Fibroblast of lung (primary cell): ENCODE measurements at places on chromosomes 12 and 14. TPM values are rescaled to one million over a fixed set of nuclear protein-coding genes. Genes with fewer than 3 reads are reported as not detected.

GRCh38 chr12:42346403-42347002 is 20.5 kb downstream of the PPHLN1 start:
- no peaks in the 10 kb centered on the region for H3K36me3 ChIP-seq
- no peaks in the 10 kb centered on the region for H3K4me1 ChIP-seq
- no peak overlapping the region for H3K4me3 ChIP-seq

The THTPA gene
- total RNA-seq: 23.4 and 24.1 TPM in 2 replicates

DNA sequence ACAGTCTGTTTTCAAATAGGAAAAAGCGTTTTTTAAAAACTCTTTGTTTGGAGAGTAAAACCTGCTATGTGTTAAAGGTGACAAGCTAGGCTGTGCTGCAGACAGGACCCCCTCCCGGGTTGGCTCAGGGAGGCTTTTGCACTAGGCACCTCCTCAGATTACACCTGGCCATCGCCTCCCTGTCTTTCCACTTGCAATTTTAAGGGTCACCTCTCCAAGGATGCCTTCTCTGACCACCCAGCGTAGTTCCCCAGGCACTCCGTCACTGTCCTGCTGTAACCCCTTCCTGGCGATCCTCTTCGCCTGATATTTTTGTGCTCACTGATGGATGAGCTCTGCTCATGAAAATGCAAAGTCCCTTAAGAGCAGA is 80.7 kb downstream of the NTF3 start:
- no peaks in the 10 kb centered on the region for H3K4me1 ChIP-seq
- no peak for DNase-seq
- H3K27me3 ChIP-seq: no peaks in the 10 kb centered on the region
- no peak overlapping the region for H3K4me3 ChIP-seq
- no peaks in the 10 kb centered on the region for H3K36me3 ChIP-seq

The EIF2S3B gene
- 1.7 and 1.8 TPM in 2 replicates for total RNA-seq

DNA sequence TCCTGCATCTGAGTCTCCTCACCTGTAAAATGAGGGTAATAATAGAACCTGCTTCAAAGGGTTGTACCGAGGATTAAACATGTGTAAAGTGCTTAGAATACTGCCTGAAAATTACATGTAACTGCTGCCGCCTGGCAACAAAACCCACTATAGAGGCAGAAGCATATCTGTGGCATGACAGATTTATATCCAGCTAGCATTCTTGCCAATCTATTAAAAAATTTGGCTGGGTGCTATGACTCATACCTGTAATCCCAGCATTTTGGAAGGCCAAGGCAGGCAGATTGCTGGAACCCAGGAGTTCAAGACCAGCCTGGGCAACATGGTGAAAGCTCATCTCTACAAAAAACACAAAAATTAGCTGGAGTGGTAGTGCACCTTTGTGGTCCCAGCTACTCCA is 16.4 kb upstream of the KSR2 start:
- no peaks in the 10 kb centered on the region for H3K27me3 ChIP-seq
- no peaks in the 10 kb centered on the region for H3K36me3 ChIP-seq
- DNase-seq: peak; percentile 9
- H3K27ac ChIP-seq: no peak overlapping the region

The PLD4 gene
- total RNA-seq: under 0.01 and 0.17 TPM in 2 replicates

DNA sequence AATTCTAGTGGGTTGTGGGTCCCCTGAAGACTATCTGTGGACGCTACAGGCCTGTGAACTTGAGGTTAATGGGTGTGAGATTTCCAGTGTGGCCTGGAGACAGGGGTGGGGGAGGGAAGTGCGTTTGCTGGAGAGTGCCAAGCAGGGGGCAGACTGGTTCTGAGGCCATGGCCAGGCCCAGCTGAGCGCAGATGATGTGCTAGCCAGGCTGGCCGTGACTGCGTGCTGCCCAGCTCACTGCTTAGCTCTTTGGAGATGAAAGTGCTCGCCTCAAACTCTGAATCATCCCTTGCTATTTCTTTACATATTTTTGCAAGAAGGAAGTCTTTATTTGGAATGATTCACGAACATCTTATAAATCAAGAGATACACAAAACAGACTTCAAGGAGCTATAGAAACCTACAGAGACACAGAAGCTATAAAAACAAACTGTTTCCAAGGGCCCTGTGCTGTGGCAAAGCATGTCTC is 75.2 kb upstream of the PLEKHG3 start:
- peaks cover 9% of the 10 kb centered on the region for H3K4me1 ChIP-seq
- no peaks in the 10 kb centered on the region for H3K27me3 ChIP-seq
- no peaks in the 10 kb centered on the region for H3K36me3 ChIP-seq
- peak overlapping the region; percentile 93 for H3K27ac ChIP-seq
- H3K4me3 ChIP-seq: no peak overlapping the region

GRCh38 chr12:94969424-94969823 is 34.1 kb downstream of the NDUFA12 start:
- H3K4me1 ChIP-seq: no peaks in the 10 kb centered on the region
- H3K27ac ChIP-seq: no peak overlapping the region
- H3K27me3 ChIP-seq: no peaks in the 10 kb centered on the region
- no peaks in the 10 kb centered on the region for H3K36me3 ChIP-seq
- no peak overlapping the region for H3K4me3 ChIP-seq
- DNase-seq: no peak

The APOLD1 gene
- total RNA-seq: 1.5 and 3.1 TPM in 2 replicates

- H3K4me1 ChIP-seq: no peaks in the 10 kb centered on the region
- no peaks in the 10 kb centered on the region for H3K36me3 ChIP-seq
- DNase-seq: no peak
- no peaks in the 10 kb centered on the region for H3K27me3 ChIP-seq
These were observed 129.1 kb downstream of the KITLG start for GRCh38 chr12:88451205-88451604.

The KRT5 gene
- total RNA-seq: not detected in 2 replicates

DNA sequence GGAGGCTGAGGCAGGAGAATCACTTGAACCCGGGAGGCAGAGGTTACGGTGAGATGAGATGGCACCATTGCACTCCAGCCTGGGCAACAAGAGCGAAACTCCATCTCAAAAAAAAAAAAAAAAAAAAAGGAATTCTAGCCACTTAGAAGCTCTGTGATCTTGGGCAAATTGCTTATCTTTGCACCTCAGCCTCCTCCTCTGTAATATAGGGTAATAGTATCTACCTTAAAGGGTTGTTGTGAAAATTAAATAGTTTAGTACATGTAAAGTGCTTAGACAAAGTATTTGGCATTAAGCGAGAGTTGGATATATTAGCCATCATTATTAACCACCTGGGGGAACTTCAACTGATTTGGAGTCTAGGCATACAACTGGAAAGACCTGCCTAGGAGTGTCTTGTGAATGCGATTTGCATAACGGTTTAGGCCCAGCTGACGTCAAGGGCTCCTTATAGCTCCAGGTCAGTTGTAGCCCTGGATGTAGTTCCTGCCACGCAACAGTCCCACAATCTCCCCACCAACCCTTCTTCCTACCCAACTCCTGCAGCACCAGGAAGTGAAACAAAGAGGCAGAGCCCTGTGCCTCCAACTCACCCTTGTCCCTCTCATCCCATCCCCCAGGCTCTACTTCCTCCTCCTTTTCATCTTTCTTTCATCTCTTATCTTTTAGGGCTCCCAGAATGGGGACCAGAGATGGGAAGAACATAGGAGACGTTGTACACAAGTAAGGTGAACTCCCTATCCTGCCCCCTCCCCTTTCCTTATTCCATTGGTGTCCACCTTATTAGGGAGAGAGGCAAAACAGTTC is 2.1 kb upstream of the IL23A start:
- DNase-seq: no peak
- no peak overlapping the region for H3K4me3 ChIP-seq
- peaks cover 10% of the 10 kb centered on the region for H3K4me1 ChIP-seq
- H3K36me3 ChIP-seq: no peaks in the 10 kb centered on the region
- H3K27ac ChIP-seq: no peak overlapping the region
- no peaks in the 10 kb centered on the region for H3K27me3 ChIP-seq

The KIF26A gene
- total RNA-seq: under 0.01 and 2.0 TPM in 2 replicates

The CLEC4C gene
- total RNA-seq: not detected in 2 replicates

The BRF1 gene
- 26.5 and 33.4 TPM in 2 replicates for total RNA-seq

- no peaks in the 10 kb centered on the region for H3K4me1 ChIP-seq
- no peak overlapping the region for H3K4me3 ChIP-seq
- DNase-seq: peak; percentile 78
- H3K27me3 ChIP-seq: no peaks in the 10 kb centered on the region
- H3K36me3 ChIP-seq: no peaks in the 10 kb centered on the region
- H3K27ac ChIP-seq: no peak overlapping the region
These were observed 46.8 kb upstream of the PCED1B start for GRCh38 chr12:47032644-47033043.

The PGF gene
- total RNA-seq: 4.6 and 7.6 TPM in 2 replicates

DNA sequence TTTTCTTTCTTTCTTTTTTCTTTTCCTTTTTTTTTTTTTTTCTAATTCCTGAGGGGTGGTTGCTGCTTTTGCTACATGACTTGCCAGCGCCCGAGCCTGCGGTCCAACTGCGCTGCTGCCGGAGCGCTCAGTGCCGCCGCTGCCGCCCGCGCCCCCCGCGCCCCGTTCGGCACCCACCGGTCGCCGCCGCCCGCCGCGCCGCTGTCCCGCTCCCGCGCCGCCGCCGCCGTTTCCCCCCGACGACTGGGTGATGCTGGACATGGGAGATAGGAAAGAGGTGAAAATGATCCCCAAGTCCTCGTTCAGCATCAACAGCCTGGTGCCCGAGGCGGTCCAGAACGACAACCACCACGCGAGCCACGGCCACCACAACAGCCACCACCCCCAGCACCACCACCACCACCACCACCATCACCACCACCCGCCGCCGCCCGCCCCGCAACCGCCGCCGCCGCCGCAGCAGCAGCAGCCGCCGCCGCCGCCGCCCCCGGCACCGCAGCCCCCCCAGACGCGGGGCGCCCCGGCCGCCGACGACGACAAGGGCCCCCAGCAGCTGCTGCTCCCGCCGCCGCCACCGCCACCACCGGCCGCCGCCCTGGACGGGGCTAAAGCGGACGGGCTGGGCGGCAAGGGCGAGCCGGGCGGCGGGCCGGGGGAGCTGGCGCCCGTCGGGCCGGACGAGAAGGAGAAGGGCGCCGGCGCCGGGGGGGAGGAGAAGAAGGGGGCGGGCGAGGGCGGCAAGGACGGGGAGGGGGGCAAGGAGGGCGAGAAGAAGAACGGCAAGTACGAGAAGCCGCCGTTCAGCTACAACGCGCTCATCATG is 654 bp downstream of the FOXG1 start:
- H3K4me3 ChIP-seq: no peak overlapping the region
- H3K36me3 ChIP-seq: no peaks in the 10 kb centered on the region
- H3K27me3 ChIP-seq: peaks cover 54% of the 10 kb centered on the region
- H3K4me1 ChIP-seq: no peaks in the 10 kb centered on the region
- DNase-seq: no peak

GRCh38 chr14:92998946-92999345 is 76.0 kb downstream of the CHGA start:
- H3K27me3 ChIP-seq: no peaks in the 10 kb centered on the region
- no peaks in the 10 kb centered on the region for H3K4me1 ChIP-seq
- no peak for DNase-seq
- no peaks in the 10 kb centered on the region for H3K36me3 ChIP-seq
- no peak overlapping the region for H3K27ac ChIP-seq

The BRMS1L gene
- total RNA-seq: 3.3 and 3.9 TPM in 2 replicates

The GLIPR1L1 gene
- total RNA-seq: under 0.01 TPM in 1 of 2 replicates, not detected in the other

DNA sequence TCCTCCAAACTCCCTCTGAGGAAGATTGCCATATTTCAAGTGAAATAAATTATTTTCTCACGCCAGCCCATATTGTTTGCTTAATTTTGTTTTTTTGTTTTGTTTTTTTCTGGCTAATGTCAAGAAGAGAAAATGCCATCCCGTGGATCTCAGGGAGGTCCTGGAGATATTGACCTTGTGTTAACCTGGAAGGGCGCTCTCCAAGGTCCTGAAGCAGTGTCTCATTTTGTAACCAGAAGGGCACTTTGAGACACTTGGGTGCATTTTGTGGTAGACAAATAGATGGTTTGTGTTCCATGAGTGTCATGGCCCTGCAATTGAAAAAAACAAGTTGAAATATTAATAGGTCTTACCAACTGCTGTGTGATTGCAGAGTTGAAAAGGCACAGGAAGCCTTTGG is 268.9 kb downstream of the SUDS3 start:
- no peaks in the 10 kb centered on the region for H3K27me3 ChIP-seq
- H3K27ac ChIP-seq: no peak overlapping the region
- H3K36me3 ChIP-seq: no peaks in the 10 kb centered on the region

The REP15 gene
- total RNA-seq: 0.77 and 0.99 TPM in 2 replicates

- H3K27me3 ChIP-seq: no peaks in the 10 kb centered on the region
- H3K27ac ChIP-seq: no peak overlapping the region
- H3K4me3 ChIP-seq: no peak overlapping the region
- H3K4me1 ChIP-seq: no peaks in the 10 kb centered on the region
These were observed 267.3 kb upstream of the PDE3A start for GRCh38 chr12:20101046-20101445.

- no peak overlapping the region for H3K4me3 ChIP-seq
- no peaks in the 10 kb centered on the region for H3K4me1 ChIP-seq
- no peaks in the 10 kb centered on the region for H3K27me3 ChIP-seq
- no peak overlapping the region for H3K27ac ChIP-seq
- DNase-seq: peak; percentile 75
These were observed 17.7 kb upstream of the PELI2 start for GRCh38 chr14:56100556-56100955.

DNA sequence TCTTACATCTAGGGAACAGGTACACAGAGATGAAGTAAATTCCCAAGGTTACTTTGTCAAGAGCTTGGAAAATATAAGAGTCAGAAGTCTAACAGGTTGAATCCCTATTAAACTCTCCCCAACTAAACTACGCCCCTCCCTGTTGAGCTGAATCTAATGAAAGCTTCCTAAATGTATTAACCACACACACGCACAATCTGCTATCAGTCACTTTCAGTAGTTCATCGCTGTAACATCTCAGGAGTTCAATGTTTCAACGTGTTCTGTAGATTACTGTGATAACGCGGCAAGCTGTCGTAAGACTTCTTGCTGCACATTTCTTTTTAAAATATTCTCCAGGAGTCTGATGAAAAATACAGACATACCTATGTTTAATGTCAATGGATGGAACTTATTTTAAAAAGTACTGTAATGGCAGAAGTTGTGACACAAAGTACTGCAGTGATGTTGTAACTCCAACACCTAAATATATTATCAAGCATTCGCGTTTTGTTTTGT is 612 bp upstream of the SLC25A3 start:
- no peaks in the 10 kb centered on the region for H3K36me3 ChIP-seq
- no peaks in the 10 kb centered on the region for H3K27me3 ChIP-seq
- H3K27ac ChIP-seq: peak overlapping the region; percentile 79
- H3K4me3 ChIP-seq: peak overlapping the region; percentile 99
- DNase-seq: no peak

The KRT6C gene
- total RNA-seq: not detected in 2 replicates

DNA sequence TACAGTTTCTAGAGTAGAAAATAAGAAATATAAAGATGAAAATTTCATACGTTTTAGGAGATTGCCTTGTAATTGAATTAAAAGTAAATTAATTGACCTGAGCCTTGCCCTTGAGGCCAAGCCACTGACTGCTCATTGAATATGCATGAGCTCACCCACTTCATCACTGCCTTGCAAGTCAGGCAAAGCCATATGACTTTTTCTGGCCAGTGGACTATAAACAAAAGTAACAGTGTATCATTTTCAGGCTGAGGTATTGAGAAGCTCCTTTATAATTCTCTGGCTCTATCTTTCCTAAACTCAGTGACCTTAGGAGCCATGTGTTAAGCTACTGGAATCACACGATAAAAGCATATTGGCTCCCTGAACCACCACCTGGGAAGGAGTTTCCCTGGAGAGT is 369.3 kb downstream of the NUAK1 start:
- H3K4me3 ChIP-seq: no peak overlapping the region
- peak; percentile 61 for DNase-seq
- H3K4me1 ChIP-seq: no peaks in the 10 kb centered on the region
- no peaks in the 10 kb centered on the region for H3K36me3 ChIP-seq

GRCh38 chr12:52263761-52264434 is 10.5 kb upstream of the KRT86 start:
- no peak overlapping the region for H3K4me3 ChIP-seq
- H3K4me1 ChIP-seq: no peaks in the 10 kb centered on the region
- peaks cover 11% of the 10 kb centered on the region for H3K27me3 ChIP-seq
- H3K27ac ChIP-seq: no peak overlapping the region
